ENCODE measurements at places on chromosomes 3 and 15. TPM values are rescaled to one million over a fixed set of nuclear protein-coding genes. Genes with fewer than 3 reads are reported as not detected.

DNA sequence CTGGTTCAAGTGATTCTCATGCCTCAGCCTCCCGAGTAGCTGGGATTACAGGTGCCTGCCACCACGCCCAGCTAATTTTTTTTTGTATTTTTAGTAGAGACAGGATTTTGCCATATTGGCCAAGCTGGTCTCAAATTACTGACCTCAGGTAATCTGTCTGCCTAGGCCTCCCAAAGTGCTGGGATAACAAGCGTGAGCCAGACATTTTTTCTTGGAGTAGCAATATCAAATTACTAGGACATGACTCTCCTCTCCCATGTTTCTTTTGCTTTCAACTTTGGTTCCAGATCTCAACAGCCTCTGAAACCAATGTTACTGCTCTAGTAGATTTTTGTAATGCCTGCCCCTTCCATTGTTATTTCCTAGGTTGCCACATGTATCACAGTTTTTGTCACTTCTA lies 462.0 kb downstream of the GBE1 start:
- H3K27me3 ChIP-seq, result no peaks in the 10 kb centered on the region
- H3K4me1 ChIP-seq, result no peaks in the 10 kb centered on the region
- no peak for DNase-seq
- H3K27ac ChIP-seq, result no peak overlapping the region
- no peaks in the 10 kb centered on the region for H3K36me3 ChIP-seq

DNA sequence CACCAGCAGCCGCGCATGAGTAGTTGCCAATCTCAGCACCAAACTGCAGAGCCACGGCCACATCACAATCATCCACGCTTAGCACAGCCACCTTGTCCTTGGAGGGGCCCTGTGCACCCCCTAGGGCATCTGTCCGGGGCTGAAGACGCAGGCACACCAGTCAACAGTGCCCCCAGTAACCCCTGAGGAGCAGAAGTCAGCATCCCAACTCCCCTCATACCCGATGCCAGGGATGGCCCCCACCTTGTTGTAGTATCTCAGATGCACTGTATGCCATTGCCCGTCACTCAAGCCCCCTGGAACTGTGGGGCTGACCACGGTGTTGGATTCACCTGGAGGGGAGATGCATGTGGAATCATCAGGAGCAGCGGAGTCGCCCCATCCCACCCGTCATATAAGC lies 7.6 kb downstream of the CELSR3 start:
- no peaks in the 10 kb centered on the region for H3K27me3 ChIP-seq
- H3K4me1 ChIP-seq, result no peaks in the 10 kb centered on the region
- no peak for DNase-seq
- H3K27ac ChIP-seq, result no peak overlapping the region

COL6A6 gene
- 0.09 TPM for total RNA-seq

- no peaks in the 10 kb centered on the region for H3K27me3 ChIP-seq
- DNase-seq, result no peak
- H3K36me3 ChIP-seq, result no peaks in the 10 kb centered on the region
- H3K27ac ChIP-seq, result no peak overlapping the region
- no peaks in the 10 kb centered on the region for H3K4me1 ChIP-seq
- no peak overlapping the region for H3K4me3 ChIP-seq
These were observed 200.1 kb downstream of the GABRB3 start for GRCh38 chr15:26572602-26573350.

DNA sequence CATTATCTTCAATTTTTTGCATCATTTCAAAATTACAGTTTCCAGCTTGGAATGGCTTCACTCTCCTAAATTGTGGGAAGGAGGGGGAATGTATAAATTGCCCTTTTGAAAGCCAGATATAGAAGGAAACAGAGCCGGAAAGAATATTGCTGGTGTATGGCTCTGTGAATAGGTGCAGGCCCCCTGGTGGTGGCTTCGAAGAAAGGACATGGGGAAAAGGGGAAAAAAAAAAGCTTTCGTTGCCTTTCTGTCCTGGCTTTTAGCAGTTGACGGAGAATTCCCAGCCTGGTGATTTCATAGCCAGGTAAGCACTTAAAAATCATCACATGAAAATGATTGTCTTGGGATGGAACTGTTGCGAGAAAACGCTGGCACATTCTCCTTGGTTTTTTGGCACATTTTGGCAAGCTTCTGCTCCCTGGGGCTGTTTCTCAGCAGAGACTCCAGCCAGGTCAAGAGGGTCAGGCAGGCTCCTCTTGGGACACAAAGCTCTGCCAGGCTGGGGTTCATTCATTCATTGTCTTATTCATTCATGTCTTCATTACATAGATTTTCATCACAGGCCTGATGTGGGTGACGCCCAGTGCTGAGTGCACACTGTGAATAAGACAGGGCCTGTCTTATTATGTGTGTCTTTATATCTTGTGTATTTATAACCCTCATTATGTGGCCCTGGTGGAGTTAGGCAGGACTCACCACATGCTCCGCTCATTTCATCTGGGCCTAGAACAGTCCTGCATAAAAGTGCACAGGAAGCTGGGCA lies 300.0 kb upstream of the TPM1 start:
- H3K27me3 ChIP-seq, result no peaks in the 10 kb centered on the region
- peak overlapping the region; percentile 56 for H3K27ac ChIP-seq
- H3K4me1 ChIP-seq, result peaks cover 36% of the 10 kb centered on the region

GRCh38 chr3:16904423-16905417 lies 20.0 kb downstream of the PLCL2 start:
- H3K27me3 ChIP-seq, result no peaks in the 10 kb centered on the region
- H3K36me3 ChIP-seq, result no peaks in the 10 kb centered on the region
- DNase-seq, result no peak

DNA sequence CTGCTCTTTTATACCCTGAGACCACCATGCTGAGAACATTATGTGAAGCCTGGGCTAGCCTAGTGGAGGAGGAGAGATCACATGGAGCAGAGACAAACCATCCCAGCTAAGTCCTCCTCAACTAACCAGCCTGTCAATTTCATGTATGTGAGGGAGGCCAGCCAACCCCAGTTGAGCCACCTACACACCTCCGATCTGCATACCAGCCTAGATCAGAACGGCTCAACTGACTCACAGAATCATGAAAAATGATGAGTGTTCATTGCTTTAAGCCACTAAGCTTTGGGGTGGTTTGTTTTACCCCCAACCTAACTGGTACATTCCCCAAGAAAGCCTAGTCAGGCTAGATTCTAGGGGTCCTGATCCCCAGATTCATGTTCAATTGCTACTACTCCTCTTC lies 19.4 kb upstream of the CA12 start:
- no peaks in the 10 kb centered on the region for H3K27me3 ChIP-seq
- no peak overlapping the region for H3K4me3 ChIP-seq
- H3K27ac ChIP-seq, result no peak overlapping the region
- H3K4me1 ChIP-seq, result peaks cover 8% of the 10 kb centered on the region
- H3K36me3 ChIP-seq, result no peaks in the 10 kb centered on the region

DNA sequence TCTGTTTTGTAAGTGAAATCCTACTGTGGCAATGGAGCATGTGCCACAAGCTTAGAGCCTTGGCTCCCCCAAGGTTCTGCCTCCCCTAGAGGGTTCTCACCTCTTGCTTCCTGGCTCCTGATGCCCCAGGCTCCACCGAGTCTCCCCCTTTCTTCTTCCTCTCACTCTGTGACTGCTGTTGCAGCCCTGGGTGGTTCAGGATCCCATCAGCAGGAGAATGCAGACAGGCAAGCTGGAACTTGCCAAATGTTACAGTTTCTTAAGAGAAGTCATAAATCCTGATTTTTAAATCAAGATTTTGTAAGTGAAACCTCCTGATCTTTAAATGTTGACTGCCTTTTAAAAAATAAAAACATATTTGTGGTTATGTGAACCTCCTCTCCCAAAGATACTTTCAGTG lies 133.9 kb downstream of the CCNL1 start:
- H3K27me3 ChIP-seq, result no peaks in the 10 kb centered on the region
- DNase-seq, result no peak
- H3K4me1 ChIP-seq, result no peaks in the 10 kb centered on the region
- no peak overlapping the region for H3K27ac ChIP-seq

- peaks cover 7% of the 10 kb centered on the region for H3K36me3 ChIP-seq
- H3K27ac ChIP-seq, result no peak overlapping the region
- no peaks in the 10 kb centered on the region for H3K4me1 ChIP-seq
- H3K27me3 ChIP-seq, result no peaks in the 10 kb centered on the region
These were observed 106.5 kb downstream of the ZNF609 start for GRCh38 chr15:64566629-64567427.

DNA sequence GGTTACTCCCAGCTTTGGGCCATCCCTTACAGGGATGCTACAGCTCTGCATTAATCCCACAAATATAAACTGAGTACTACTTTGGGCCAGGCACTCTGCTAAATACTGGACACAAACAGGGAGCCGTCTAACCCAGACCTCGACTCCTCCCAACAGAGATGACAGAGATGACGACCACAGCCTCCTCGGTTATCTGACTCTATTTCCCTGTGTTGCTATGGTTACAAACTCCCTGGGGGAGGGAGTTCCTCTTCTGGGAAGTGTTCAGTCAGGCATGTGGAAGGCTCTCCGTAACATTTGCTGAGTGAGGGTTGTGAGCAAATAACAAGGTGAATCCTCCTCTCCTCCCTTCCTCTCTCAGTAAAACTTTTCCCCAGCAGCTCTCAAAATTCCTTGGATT lies 6.7 kb upstream of the CMTM7 start:
- peaks cover 13% of the 10 kb centered on the region for H3K27me3 ChIP-seq
- no peaks in the 10 kb centered on the region for H3K4me1 ChIP-seq
- DNase-seq, result no peak
- no peak overlapping the region for H3K27ac ChIP-seq

DNA sequence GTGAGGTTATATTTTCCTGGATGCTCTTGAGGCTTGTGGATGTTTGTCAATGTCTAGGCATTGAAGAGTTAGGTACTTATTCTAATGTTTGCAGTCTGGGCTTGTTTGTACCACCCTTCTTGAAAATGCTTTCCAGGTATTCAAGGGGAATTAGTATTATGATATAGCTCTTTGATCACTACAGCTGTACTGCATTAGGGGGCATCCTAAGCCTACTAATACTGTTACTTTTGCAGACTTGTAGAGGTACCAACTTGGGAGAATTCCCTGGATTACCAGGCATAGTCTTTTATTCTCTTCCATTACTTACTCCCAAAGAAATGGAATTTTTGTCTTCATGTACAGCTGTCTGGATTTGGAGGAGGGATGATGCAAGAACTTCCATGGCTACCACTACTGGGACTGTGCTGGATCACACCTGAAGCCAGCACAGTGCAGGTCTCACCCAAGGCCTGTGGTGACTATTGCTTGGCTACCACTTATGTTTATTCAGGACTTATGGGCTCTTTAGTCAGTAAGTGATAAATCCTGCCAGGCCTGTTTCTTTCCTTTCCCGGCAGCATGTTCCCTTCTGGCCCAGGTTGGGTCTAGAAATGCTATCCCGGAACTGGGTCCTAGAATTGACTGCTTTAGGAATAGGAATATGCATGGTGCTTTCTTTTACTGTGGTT lies 402.9 kb downstream of the IL20RB start:
- no peaks in the 10 kb centered on the region for H3K4me1 ChIP-seq
- no peak for DNase-seq
- H3K36me3 ChIP-seq, result no peaks in the 10 kb centered on the region
- no peak overlapping the region for H3K4me3 ChIP-seq
- no peak overlapping the region for H3K27ac ChIP-seq
- H3K27me3 ChIP-seq, result no peaks in the 10 kb centered on the region

DNA sequence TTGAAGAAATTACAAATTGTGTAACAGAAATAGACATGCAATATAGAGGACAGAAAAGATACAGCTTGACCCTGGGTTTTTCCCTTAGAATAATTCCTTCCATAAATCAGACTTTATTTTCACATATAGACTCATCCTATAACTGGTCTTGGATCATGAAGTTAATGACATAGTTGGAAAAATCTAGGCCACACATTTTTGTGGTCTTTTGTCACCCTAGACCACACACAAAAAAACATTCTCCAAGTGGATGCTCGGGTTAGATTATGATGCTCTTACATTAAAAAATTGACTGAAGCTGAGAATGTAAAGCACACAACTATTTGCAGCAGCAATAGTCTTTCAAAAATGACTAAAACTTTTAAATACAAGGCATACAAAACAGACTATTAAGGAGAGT lies 7.5 kb upstream of the PLA2G4D start:
- H3K4me3 ChIP-seq, result no peak overlapping the region
- peak; percentile 36 for DNase-seq
- no peak overlapping the region for H3K27ac ChIP-seq
- peaks cover 9% of the 10 kb centered on the region for H3K4me1 ChIP-seq
- H3K27me3 ChIP-seq, result peaks cover 5% of the 10 kb centered on the region

- H3K4me3 ChIP-seq, result no peak overlapping the region
- no peaks in the 10 kb centered on the region for H3K27me3 ChIP-seq
- no peak overlapping the region for H3K27ac ChIP-seq
- no peaks in the 10 kb centered on the region for H3K36me3 ChIP-seq
- DNase-seq, result no peak
These were observed 751.5 kb upstream of the LMCD1 start for GRCh38 chr3:7749931-7750695.

- DNase-seq, result no peak
- no peaks in the 10 kb centered on the region for H3K36me3 ChIP-seq
- H3K27me3 ChIP-seq, result no peaks in the 10 kb centered on the region
- H3K4me1 ChIP-seq, result no peaks in the 10 kb centered on the region
- no peak overlapping the region for H3K27ac ChIP-seq
These were observed 172.4 kb downstream of the PDE8A start for GRCh38 chr15:85154061-85154460.

TMEM212 gene
- total RNA-seq, result not detected

DNA sequence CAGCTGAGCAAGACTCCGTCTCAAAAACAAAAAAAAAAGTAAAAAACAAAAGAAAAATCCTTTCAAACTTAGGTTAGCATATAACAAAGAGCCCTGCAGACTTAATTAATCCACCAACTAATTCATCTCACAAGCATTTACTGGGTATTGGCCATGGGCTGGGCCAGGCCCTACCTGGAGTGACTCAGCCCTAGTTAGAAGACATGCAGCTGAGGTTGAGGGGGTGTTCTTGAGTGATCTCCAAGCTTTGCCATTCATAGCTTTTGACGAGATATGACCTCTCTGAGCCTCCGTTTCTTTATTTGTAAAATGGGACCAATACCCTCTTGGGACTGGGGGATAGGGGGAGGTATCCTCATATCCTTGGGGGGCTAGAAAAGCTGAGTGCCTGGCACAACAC lies 7.8 kb downstream of the FBXL22 start:
- no peak for DNase-seq
- H3K36me3 ChIP-seq, result peaks cover 6% of the 10 kb centered on the region
- H3K27me3 ChIP-seq, result no peaks in the 10 kb centered on the region
- peaks cover 8% of the 10 kb centered on the region for H3K4me1 ChIP-seq

DNA sequence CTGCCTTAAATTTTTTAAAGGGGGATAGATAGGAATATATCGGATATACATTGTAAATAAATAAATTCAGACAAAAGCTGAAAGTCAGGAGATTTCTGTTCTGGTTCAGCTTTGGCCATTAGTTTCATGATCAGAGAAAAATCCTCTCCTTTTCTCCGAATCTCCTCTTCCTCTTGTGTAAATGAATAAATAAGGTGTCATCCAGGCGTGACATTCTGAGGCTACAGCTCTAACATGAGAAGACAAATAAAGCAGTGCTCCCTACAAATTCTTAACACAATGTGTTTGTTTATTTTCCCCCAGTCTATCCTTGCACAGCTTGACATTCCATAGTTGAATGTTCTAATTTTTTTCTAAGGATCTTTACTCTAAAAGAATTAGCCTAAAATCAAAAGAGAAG lies 9.4 kb upstream of the MB21D2 start:
- no peaks in the 10 kb centered on the region for H3K27me3 ChIP-seq
- peaks cover 3% of the 10 kb centered on the region for H3K4me1 ChIP-seq
- DNase-seq, result no peak
- no peak overlapping the region for H3K27ac ChIP-seq
- H3K36me3 ChIP-seq, result no peaks in the 10 kb centered on the region
- H3K4me3 ChIP-seq, result no peak overlapping the region

- no peak overlapping the region for H3K27ac ChIP-seq
- peaks cover 4% of the 10 kb centered on the region for H3K4me1 ChIP-seq
- H3K4me3 ChIP-seq, result no peak overlapping the region
These were observed 28.7 kb downstream of the USP8 start for GRCh38 chr15:50452927-50453326.

- H3K4me3 ChIP-seq, result no peak overlapping the region
- H3K27ac ChIP-seq, result no peak overlapping the region
- no peak for DNase-seq
- H3K36me3 ChIP-seq, result no peaks in the 10 kb centered on the region
These were observed 58.6 kb downstream of the SOX2 start for GRCh38 chr3:181770296-181770695.

Measured in astrocyte (in vitro differentiated cells and primary cell).